ENCODE measurements at places on chromosomes 1 and 21.

GRCh38 chr21:42850866-42851391 lies 28.4 kb downstream of the WDR4 start:
- peak; percentile 14 for DNase-seq

DNA sequence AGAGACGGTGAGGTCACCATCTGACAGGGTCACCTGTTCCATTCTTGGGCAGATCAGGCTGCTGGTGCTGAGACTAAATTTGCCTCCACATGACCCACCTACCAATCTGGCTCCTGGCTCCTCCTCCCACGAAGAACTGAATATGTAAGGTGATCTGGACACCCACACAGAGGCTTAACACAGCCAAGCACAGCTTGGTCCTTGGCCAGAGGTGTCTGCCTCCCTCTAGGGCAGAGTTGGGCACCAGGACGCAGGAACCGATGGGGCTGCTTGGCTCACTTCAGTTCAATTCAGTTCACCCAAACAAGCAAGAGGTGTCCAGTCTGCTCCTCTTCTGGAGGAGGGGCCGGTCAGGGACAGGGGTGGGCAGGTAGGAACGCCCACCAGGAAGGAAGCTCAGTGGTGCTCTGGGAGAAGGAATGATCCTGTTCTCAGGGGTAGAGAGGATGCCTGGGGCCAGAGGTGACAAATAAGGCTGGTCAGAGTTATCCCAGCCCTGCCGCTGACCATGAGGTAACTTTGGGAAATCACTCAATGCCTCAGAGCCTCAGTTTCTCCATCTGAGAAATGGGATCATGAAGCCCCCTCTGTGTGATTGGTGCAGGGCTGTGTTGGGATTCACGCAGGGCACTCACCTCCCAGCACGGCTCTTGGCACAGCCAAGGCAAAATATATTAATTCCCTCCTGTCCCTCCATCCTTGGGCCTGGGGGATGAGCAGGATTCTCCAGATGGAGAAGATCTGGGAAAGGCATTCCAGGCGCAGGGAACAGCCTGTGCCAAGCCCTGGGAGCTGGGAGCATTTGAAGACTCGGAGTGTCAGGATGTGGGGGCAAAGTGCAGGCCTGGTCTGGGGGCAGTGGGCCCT lies 284.5 kb downstream of the PTPRU start:
- peak; percentile 26 for DNase-seq

GRCh38 chr1:59577774-59578173 lies 237.0 kb upstream of the HOOK1 start:
- no peak for DNase-seq

DNA sequence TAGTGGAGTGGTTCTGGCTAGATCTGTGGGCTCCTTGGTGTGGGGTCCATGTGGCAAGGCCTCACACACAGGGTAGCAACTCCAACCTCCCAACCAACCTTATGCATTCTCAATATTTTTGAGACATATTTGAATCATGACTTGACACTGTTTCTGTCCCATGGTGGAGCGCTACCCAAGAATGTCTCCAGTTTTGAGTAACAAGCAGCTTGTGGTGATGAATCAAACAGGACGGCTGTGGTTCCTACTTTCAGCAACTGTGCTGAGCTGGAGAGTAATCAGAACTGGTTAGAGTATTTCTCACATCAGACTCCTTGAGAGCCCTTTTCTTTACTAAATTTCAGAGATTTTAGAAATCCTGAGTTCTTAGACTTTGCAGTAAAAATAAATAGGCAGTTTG lies 3.1 kb downstream of the LCE3D start:
- no peak for DNase-seq

DNA sequence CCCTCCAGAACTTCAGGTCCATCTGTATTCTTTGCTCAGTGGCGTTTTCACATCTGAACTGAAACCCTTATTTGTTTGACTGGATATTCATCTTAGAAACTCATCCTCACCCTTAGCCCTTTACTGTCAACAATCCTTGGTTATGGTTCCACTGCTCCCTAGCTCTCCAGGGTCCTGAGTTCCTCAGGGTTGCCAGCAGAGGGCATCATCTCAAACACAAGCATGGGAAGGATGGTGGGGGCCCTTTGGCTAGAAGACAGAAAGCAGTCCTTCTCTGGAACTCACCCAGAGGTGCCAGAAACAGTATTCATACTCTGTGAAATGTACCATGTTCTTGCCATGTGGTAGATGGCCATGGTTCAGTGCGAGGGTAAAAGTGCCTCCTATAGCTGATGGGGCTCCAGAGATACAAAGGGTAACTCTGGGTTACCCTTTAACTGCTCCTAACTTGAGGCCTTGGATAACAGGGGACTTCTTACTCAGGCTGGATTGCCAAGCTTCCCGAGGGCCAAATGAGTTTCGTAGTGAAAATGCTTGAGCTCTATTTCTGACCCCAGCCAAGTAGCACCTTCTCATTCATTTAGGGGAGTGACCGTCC lies 11.3 kb downstream of the NCSTN start:
- DNase-seq: peak; percentile 18

DNA sequence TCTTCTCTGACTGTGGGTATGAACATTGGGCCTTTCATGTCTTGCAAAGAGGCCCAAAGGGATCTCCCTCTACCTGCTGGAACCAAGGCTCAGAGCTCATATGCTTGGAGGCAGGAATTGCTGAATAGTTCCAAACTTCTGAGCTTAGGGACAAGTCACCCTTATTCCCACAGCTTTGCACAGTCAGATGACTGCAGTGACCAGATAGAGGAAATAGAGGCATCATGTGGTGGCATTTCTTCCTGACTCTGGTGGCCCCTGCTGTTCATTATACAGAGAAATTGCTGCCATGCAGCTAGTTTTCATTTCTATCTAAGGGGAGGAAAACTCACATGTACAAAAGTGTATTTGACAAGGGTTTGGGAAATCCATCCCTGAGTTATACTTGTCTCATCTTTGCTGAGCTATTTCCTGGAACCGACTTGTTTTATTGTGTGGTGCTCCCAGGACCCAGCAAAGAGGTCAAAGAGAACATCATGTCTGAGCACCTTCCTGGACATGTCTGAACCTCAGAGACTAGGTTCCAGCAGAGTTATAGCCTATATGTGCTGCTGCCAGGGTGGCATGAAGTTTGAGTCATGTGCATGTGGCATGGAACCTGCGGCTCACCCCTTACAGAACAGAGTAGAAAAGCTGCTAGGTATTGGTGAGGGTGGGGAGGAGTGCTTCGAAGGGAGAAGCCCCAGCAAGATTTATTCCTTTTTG lies 131.2 kb downstream of the PIK3R3 start:
- DNase-seq: no peak

GRCh38 chr1:2073382-2074230 lies 23.4 kb downstream of the PRKCZ start:
- no peak for DNase-seq

GRCh38 chr1:160768295-160768657 lies 27.7 kb upstream of the LY9 start:
- DNase-seq: no peak
